ENCODE measurements at places on chromosomes 13 and 19.
A peak's percentile ranks its signal among the peaks of the same experiment; 100 is the strongest.

DNA sequence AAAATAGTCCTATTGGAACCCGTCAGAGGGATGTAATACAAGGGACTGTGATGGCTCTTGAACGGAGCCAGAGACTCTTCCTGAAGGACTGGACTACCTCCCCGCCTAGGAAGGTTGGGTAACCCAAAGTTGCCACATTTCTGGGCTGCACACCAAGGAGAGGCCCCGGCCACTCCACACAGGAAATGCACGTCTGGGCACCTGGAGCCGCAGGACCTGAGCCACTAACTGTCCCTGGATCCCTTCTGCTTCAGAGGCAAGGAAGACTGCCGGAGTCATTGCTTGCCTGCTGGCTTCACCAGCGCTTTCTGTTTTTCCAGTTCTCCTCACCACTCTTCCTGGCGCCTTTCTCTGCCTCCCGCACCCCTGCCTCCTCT lies 1.2 kb upstream of the FLT1 start:
- DNase-seq: no peak

DNA sequence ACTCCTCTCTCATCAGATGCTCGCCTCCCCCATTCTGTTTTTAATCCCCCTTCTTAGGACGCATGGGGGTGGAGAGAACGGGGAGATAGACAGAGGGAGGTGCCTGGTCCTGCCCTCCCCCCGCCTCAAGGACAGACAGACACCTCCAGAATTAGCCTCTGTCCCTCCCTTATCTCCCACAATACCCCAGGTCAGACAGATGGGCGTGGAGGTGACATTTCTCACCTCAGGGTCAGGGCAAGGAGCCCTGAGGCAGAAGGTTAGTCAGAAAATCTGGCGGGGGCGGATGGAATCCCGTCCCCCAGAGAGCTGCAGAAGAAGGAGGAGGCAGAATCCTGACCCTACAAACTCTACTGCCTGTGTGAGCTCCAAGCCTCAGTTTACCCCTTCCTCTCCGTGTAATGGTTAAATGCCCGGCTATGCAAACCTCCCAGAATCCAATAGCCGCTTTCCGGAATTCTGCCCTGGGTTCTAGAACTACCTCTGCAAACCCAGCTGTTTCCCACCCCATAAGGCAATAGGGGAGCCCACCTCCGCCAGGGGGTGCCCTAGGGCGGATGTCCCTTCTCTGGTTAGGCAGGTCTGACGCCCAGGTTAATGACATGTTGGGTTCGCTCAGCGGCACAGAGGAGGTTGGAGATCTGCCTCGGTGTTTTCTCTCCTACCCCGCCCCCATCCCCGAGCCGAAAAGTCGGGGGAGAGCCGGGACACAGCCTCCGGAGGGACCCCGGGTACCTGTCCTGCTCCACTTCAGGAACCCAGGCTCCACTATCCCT lies 900 bp downstream of the PPP1R13L start:
- DNase-seq: peak; percentile 23

- DNase-seq: no peak
Measured at GRCh38 chr19:29662604-29663404, 2.5 kb upstream of the PLEKHF1 start.

GRCh38 chr19:45785097-45785496 lies 2.8 kb upstream of the DMPK start:
- no peak for DNase-seq

DNA sequence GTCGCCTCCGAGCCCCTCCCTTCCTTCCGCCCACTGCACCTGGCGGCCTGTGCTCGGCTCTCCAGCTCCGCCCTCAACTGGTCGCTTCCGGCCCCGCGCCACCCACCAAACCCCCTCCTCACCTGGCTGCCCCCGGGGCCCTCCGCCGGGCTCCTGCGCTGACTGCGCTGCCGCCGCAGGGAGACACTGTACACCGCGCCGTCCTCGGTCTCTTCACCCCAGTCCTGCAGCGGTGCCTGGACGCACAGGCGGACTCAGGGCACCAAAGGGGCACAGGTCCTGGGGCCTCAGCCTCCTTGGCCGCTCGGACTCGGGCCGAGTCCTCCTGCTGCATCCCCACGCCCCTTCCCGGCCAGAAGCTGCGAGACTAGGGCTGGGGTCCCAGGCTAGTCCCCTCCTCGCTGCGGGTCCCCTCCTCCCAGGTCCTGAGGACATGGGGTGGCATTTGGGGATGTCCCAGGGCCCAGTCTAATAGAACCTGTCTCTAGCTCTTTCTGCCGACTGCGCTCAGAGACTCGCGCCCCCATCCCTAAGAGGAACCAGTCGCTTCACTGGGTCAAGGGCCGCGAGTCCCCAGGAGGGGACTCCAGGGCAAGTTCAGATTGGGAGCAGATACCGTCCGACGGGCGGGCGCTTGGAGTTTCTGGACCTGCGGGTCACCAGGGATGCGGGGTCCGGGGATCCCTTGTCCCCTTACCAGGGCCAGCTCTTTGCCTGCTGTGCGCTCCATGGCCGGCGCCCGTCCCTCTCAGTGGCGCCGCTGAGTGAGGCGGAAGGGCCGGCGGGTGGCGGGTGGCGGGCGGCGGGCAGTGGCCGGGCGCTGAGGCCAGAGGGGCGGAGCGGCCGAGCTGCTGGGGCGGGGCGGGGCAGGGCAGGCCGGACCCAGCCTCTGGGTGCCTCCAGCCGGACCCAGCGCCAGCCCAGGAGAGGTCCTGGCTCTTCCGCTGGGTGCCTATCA lies at the start of gene RGL3:
TSS of gene RGL3 (minus strand) at position 766 of the 958 bp plus-strand sequence. CDS start at position 730, 36 bp downstream.
- DNase-seq: no peak

DNA sequence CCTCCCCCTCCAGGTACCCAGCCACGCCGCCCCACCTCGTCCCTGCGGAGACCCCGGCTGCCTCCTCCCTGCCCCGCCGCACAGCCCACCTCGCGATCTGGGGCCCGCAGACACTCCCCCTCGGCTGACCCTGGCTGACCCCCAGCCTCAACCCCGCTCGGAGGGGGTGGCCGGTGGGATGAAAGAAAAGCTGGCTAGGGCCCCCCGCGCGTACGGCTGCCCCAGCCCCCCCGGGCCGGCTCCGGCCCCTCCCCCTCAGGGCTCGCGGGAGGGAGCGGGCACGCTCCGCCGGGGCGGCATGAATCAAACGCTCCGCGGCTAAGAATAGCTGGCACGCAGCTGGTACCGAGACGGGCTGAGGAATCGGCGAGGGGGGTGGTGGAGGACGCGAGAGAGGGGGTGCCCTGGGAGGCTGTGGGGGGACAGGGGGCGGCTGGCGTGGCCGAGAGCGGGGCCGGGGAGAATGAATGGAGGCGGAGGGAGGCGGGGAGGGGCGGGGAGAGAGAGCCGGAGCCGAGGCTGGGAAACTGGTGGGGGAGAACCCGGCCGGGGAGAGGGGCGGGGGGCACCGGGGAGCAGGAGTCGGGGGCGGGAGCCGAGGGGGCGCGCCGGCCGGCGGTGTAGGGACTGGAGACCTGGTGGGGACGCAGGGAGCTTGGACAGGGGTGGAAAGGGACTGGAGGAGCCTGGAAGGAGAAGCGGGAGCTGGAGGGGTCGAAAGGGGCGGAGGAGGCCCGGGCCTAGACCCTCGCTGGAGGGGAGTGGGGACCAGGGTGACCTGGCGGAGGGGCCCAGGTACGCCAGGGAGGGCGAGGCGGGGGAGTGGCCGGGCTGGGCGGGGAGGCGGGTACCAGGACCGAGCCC lies 1.1 kb downstream of the SHANK1 start:
- DNase-seq: no peak

DNA sequence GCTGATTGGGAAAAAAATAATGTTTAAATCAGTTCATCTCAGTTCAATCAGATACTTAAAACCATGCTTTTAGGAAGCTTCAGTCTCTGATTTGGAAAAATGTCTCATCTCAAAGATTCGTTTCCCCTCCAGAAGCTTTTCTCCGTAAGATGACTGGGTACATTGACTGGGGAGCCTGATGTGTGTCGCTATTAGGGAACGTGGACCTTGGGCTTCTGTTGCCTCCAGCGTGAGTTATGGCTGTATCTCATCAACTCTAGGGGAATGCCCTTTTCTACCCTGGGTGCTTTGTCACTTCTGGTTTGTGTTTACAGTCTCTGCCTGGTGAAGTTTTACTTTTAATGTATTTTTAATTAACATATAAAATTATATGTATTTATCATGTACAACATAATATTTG lies 635.5 kb upstream of the GPC6 start:
- DNase-seq: no peak

DNA sequence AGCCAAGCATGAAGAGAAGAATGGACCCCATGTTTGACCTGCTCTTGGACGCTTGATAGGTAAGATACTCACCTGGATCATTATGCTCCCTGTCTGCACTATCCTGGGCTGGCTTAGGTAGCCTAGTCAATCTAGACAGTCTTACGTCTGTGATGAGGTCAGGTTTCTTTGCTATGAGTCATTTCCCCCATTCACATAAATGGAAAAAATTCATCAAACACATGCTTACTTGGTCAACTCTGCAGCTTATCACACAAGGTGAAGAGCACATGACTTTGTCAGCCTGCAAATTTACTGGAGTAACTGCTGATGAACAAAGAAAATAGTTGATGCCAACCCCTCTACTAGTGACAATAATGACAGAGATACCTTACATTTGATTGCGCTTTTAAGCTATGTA lies 170.0 kb downstream of the NUFIP1 start:
- DNase-seq: no peak

GRCh38 chr13:110244071-110244830 lies 62.7 kb downstream of the COL4A1 start:
- DNase-seq: no peak

GRCh38 chr19:10737722-10738121 lies 19.8 kb downstream of the DNM2 start:
- DNase-seq: no peak

DNA sequence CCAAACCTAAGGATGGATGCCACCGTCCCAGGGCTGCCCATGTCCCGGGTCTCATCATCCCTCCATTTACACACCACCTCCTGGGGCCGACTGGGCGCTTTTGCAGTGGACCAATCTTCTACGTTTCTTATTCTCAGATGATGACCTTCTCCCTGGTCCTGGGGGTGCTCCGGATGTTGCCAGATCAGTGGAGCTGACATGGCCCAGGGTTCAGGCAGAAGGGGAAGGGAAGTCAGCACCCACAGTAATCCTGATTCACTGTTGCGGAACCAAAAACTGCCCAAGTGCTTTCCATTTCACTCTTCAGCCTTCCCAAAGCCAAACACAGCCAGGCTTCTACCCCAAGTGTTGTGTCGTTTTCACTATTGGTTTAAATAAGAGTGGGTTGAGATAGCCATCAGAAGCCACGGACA lies 29.8 kb downstream of the RAB20 start:
- no peak for DNase-seq

GRCh38 chr13:112963641-112964040 lies 5.4 kb upstream of the MCF2L start:
- DNase-seq: no peak

DNA sequence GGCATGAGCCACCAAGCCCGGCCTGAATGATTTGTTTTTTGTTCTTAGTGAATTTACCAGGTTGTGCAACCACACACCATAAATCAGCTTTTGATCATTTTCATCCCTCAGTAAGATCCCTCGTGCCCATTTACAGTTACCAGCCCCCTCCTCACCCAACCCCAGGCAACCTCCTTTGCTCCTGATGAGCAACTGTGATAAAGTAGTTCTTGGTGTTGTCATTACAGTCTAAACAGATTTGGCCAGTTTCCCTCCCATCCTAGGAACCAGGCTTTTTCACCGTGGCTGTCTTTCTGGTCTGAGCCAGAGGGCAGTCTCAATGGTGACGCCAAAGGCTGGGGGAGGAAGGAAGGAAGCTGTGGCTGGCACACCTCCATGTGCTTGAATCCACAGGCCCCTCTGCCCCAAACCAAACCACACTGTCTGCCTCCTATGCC lies 61.2 kb upstream of the WDFY2 start:
- DNase-seq: no peak

DNA sequence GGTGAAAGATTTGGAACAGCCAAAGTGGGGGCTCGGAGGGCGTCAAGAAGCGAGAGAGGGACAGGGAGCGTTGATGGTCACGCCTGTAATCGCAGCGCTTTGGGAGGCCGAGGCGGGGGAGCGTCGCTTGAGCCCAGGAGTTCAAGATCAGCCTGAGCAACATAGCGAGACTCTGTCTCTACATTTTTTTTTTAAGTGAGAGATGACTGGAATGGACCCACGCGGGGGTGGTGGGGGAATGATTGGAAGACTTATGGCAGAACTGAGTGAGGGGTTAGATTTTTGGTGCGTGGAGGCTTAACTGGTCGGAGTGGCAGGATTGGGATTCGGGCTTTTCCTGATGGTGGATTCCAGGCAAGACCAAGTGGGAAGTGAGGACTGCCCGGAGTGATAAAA lies 725 bp downstream of the PSMD8 start:
- DNase-seq: no peak

DNA sequence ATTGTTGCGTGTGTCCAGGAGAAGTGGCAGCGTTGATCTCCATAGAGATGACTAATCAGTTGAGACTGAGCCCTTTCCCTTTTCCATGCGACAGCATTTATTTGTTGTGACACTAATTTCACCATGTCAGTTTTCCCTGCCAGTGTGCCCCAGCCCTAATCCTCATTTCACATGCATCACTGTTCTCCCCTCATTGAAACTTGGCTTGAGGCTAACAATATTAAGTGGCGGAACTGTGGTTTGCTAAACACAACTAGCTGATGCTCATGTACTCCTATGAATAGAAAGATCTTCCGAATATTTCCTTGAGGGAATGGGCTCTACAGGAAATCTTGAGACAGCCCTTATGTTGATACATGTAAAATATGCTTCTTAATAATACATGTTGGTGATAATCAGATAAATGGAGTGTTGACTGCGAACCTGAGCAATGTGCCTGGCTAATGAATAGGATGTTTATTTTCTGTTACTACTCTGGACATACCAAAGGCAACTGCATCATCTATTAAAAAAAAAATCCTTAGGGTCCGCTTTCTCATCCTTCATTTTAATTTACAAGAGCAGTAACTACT lies 258.6 kb downstream of the ATP8A2 start:
- peak; percentile 33 for DNase-seq

DNA sequence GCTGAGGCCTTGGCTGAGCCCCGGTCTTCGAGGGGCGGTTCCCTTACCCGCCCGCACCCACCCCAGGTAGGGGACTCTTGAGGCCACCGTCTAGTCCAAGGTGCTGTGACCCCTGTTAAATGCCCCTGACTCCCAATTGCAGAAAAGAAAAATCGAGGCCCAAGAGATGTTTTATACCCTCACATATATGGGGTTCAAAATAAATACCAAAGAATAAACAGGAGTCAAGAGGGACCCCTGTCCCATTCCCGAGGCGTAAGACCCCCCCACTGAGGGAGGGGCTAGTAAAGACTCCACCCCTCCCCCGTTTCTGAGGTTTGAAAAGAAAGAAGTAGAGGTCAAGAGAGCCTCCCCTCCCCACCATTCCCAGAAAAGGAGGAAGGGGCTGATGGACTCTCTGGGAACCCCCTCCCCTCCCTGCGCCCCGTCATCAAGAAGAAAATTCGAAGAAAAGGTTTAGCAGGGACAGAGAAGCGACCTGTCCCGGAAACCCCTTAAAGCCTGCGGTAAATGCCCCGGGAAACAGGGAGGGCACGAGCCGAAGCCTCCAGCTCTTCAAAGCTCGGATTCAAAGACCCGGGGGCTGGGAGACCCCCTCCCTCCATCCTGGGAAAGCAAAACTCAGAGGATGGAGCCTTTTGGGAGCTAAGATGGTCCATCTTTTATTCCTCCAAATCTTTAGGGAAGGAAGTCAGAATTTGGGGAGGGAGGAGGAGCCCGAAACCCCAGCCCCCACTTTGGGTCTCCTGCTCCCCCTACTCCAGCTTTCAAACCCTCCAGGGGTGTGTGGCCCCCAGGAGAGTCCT lies 755 bp upstream of the RAB3A start:
- DNase-seq: peak; percentile 95

GRCh38 chr13:98821372-98822224 lies 69.1 kb upstream of the SLC15A1 start:
- DNase-seq: no peak

- DNase-seq: no peak
Measured at GRCh38 chr19:39995794-39996193, 1.1 kb upstream of the ZNF546 start.

All from NCI-H1694 treated with DMSO at 0.1 percent for 48 hours (cell line).